H7 (cell line): ENCODE measurements at places on chromosomes 7 and 10. TPM values are rescaled to one million over a fixed set of nuclear protein-coding genes. Genes with fewer than 3 reads are reported as not detected.

DNA sequence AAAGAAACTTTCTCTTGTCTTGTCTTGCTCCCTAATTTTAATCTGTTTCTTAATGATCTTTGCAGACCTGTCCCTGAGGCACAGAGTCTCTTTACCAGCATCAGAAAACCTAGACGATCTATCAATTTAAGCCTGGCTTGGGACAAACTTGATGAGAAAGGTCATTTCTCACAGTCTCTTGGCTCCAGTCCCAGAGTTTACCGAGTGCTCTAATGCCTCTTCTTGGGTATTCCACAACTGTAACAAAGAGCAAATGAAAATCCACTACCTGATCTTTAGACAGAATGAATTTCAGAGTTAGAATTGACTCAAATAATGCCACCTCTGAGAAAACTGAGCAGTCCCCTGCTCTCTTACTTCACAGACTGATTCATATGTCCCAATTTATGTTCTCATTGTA lies 106.4 kb upstream of the DNAJB12 start:
- no peak for DNase-seq

GRCh38 chr10:101018600-101019439 lies 12.1 kb downstream of the PDZD7 start:
- peak; percentile 97 for DNase-seq

- no peak for DNase-seq
Measured at GRCh38 chr7:13778967-13779366, 210.5 kb downstream of the ETV1 start.

DNA sequence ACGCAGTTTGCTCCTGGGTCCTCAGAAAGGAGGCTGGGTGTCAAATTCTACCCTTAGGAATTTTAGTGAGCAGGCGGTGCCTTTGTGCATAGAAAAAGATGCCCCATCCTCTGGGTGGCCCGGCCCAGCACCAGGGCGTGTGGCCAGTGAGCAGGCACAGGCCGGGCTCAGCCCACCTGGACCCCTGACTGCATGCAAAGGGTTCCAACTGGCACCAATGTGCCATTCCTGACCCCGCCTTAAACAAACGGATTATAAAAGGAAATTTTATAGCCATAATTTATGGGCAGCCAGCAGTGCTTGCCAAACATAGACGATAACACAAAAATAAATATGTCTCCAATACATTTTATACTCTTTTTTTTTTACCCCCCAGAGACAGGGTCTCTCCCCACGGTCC lies 40.1 kb upstream of the GNA12 start:
- peak; percentile 46 for DNase-seq

- DNase-seq, result no peak
Measured at GRCh38 chr7:79258826-79259225, 194.6 kb downstream of the MAGI2 start.

GRCh38 chr7:20288036-20288435 lies 42.7 kb upstream of the ITGB8 start:
- DNase-seq, result no peak

DNA sequence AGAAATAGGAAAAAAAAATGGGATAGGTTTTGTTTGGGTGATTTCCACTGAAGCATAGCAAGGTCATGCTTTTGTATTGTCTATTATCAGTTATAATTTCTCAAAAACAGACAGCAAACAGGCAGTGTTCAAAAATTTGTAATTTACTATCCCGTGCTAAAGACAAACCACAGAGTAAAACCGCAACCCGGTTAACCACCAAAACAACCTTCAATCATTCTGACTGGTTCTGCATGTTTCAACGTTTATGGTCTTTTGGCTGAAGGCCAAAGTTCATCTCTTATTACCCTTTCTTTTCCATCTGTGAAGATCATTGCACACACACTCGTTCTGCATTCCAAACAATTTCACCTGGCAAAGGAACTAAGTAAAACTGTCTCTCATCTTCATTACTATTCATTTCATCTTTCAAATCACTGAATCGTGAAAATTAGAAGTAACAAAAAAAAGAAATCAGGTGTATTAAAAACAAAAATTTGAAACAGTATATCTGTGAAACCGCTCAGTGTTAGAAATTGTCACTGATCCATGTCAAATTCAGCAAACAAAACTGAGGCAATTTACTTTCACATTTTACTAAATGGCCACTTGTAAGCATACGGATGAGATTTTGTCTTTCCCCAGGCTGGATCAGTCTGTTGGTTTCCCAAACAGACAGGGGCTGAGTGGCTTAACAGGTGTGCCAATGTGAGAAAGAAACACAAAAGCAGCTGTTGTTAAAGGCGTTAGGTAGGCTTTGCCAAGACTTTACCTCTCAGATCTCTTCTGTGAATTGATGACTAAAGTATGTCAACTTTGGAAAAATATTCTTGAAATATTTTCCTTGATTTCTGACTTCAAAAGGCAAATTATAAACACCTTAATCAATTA lies 539.6 kb downstream of the CNTNAP2 start:
- DNase-seq, result no peak

DNA sequence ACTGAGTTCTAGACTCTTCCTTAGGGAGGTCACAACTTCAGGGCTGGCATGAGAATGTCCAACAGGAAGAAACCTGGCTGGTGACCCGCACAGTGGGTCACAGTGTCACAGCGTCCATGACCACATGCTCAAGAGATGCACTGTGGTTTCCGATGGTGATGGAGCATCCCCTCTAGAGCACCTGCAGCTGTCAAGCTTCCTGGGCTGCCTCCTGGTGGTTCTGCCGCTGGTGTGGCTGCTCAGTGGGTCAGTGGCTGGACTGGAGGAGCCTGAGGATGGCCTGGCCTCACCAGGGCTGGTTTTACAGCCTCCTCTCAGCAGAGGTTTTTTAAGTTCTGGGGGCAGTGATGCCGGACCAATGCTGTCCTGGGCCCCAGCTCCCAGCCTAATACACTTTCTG lies 149.3 kb downstream of the SH3PXD2A start:
- DNase-seq, result peak; percentile 53

- DNase-seq, result no peak
Measured at GRCh38 chr7:107641676-107642075, 19.0 kb upstream of the SLC26A4 start.

LHFPL3 gene
- 0.80 TPM in 1 of 2 replicates, not detected in the other for total RNA-seq

ZNF727 gene
- total RNA-seq, result not detected in 2 replicates

HYAL4 gene
- total RNA-seq, result 0.11 TPM in 1 of 2 replicates, not detected in the other

TRPV5 gene
- total RNA-seq, result not detected in 2 replicates
